ENCODE measurements at places on chromosomes 4 and X.

DNA sequence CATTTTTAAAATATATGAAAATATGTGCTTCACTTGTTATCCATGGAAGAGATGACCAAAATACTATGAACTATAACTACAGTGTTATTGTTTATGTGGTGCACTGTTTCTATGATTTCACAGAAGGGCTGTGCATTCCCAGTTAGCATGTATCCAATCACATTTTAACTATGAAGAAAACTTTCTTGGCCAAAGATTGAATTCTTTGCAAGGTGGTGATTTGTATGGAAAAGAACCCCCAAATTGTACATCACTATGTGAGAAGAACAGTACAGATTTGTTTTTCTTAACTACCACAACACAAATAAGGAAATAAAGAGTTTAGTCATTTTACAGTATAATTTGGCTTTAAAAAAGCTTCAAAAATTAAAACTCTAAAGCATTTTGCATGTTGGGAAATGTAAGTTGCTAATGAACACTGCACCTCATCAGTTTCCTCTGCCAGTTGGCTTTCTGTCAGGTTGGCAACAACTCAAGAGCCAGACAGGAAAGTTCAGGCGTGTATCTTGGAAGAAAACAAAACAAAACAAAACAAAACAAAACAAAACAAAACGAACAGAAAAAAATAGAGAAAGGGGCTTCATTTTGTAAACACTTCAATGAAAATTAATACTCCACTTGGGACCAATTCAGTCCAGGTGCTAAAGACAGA is 237.0 kb downstream of the SCFD2 start:
- no peak for DNase-seq

DNA sequence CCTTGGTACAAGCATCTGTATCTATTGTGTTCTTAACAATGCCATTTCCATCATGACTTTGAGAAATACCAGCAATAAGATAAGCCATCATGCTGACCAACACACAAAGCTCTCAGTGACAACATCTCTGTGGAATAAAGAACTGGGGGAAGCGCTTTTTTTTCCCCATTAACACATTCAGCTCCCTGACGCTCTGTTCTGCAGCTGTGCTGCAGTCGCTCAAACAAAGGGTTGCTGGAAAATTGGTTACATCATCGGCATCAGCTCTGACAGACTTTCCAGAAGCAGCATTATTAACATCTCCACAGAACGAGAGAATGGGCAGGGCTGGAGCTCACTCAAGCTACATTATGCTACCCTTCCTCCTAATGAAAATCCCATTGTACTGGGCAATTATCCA is 39.9 kb downstream of the DCX start:
- DNase-seq: peak; percentile 65

- DNase-seq: no peak
Observed at GRCh38 chr4:147492761-147493160, 11.9 kb downstream of the EDNRA start.

DNA sequence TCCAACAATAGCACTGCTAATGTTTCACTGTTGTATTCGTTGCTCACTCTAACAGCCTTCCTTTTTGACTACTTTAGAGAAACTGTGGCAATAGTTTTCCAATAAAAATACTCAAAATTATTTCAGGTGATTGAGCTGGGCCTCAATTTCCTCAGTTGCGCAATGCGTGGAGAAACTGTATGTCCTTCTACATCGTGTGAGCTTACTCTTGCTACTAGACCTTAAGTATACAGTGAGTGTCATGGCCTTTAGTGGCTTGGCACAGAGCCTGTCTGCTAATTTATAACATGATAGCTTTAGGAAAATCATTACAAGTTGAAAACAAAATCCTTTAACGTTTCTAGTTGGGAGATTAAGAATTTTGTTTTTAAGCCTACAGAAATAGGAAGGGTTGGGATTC is 114.5 kb downstream of the COL4A6 start:
- DNase-seq: no peak

GRCh38 chr4:6909970-6910339 is 329 bp downstream of the TBC1D14 start:
- DNase-seq: no peak

GRCh38 chr4:130432289-130432688 is 1336.3 kb downstream of the C4orf33 start:
- DNase-seq: no peak

- no peak for DNase-seq
Observed at GRCh38 chr4:169058312-169058711, 48.3 kb upstream of the CBR4 start.

GRCh38 chrX:21939906-21940305 is 603 bp upstream of the SMS start:
- DNase-seq: no peak

DNA sequence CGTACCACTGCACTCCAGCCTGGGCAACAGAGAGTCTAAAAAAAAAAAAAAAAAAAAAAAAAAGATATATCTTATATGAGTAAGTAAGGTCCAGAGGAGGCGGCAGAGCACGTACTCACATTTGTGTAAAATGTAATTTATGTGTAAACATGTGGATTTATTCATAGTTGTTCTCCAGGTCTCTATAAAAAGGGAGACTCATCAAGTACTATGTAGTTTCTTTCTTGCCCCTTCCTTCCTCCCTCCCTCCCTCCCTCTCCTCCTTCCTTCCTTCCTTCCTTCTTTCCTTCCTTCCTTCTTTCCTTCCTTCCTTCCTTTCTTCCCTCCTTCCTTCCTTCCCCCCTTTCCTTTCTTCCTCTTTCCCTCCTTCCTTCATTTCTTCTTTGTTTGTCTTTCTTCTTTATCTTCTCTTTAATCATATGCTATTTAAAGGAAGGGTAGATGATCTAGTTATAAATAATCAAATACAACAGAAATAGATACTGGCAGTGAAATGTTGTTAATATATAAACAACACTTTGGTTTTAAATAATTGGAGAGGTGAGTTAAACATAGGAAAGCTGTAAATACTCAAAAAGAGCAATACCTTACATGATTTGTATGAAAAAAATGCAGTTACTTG is 344.8 kb downstream of the ANK2 start:
- no peak for DNase-seq

DNA sequence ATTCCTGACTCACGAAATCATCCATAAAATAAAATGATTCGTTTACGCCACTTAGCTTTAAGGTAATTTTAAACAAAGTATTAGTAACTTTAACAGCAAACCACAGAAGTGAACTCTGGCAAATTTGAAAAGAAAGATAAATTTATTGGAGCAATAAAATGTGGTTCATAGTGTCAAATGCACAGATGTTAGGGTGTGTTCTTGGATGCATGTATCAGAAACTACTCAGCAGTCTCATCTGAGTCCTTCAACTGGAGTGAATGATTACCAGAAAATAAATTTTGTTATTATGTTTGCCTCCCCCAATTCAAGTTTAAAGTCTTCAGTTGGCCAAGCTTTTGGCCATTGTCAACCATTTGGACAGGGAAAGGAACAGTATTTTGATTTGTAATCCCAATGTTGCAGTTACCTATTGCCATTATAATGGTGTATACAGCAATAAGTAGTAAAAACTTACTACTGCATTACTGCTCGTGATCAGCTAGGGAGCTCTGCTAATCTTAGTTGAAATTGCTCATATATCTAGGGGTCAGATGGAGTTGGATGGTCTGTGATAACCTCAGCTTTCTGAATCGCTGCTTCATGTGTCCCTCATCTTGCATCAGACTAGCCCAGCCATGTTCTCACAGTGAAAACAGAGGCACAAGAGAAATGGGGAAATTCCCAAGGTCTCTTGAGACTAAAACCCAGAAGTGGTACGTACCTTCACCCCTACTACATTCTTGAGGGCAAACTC is 254.6 kb upstream of the KCNIP4 start:
- no peak for DNase-seq

- no peak for DNase-seq
Observed at GRCh38 chrX:17544821-17545220, 169.8 kb downstream of the NHS start.

Data from NCI-H748 treated with DMSO at 0.1 percent for 48 hours (cell line).